Stimulated activated CD4-positive, alpha-beta T cell treated with anti-CD3 and anti-CD28 coated beads, Interleukin-4, amount 100 ng/mL, for 4 hours (primary cell): ENCODE measurements at places on chromosomes 1 and 21.

- DNase-seq: no peak
Measured at GRCh38 chr21:36949171-36950141, 17.0 kb downstream of the HLCS start.

DNA sequence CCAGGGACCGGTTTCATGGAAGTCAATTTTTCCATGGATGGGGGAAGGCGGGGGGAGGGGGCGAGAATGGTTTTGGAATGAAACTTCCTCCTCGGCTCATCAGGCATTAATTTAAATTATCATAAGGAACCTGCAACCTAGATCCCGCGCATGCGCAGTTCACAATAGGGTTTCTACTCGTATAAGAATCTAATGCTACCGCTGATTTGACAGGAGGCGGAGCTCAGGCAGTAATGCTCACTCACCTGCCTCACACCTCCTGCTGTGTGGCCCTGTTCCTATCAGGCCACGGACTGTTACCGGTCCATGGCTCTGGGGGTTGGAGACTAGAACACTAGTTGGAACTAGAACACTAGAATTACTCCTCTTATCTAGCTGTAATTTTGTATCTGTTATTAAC, 38.0 kb downstream of the PRRX1 start:
- DNase-seq: no peak

GRCh38 chr1:20632386-20632785, 872 bp upstream of the PINK1 start:
- no peak for DNase-seq

- no peak for DNase-seq
Measured at GRCh38 chr1:173002891-173003838, 47.6 kb downstream of the TNFSF18 start.

DNA sequence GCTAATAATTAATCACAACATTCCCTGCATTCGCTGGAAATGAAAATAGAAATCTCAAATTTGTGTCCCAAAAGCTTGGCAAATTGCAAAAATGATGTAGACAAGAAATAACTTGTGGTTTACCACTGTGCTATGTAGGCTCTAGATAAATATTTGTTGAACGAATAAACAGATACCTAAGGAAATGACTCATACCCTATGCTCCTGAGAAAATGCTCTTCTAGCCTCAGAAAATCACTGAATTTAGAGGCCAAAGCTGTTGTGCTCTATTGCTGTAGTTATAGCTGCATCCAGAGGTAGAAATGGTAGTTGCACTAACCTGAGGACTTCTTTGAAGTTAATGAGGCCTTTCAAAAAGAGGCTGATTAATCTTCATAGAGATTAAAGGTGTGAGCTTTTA, 142.0 kb upstream of the ZNHIT6 start:
- DNase-seq: no peak
